ENCODE measurements at places on chromosomes 6 and 20.

DNA sequence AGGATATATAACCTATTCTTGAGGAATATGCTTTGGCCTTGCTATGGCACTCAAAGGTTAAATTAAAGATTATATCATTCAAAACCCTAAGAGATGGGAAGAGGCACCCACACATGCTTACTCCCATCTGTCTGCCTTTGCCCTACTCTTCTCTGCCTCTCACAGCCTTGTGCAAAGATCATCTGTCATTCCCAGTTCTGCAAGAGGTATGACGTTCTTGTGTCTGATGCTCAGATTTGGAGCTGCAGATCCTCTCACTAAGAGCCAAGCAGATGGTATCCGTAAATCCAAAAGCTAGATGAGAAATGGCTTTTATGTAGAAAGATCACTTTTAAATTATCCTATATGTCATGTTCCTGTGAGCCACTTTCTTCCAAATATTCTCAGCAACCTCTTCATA lies 112.0 kb downstream of the GPR63 start:
- no peak for DNase-seq

- no peak for DNase-seq
These were observed 3.8 kb upstream of the AFG1L start for GRCh38 chr6:108291091-108291490.

DNA sequence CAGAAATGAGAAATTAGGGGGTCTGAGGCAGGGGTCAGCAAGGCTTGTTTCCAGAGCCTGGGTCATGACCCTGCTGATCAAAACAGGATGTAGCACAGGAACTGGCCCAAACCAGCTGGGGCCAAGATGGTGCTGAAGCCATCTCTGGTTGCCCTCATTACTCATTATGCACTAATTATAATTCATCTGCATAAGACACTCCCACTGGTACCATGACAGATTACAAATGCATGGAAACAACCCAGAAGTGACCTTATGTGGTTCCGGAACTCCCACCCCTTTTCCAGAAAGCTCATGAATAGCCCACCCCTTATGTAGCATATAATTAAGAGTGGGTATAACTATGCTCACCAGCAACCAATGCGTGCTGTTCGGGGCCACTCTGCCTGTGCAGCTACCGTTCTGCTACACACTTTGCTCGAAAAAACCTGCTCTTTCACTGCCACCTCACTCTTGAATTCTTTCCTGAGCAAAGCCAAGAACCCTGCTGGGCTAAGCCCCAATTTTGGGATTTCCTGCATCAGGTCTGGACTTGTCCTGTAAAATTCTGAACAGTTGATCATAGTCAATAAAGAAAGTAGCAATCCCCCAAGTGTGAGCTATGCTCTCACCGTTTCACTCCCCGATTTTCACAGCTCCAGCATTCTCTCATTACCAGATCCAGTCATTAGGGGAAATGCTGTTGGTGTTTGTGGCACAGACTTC lies 122.3 kb downstream of the WDR27 start:
- DNase-seq, result no peak

DNA sequence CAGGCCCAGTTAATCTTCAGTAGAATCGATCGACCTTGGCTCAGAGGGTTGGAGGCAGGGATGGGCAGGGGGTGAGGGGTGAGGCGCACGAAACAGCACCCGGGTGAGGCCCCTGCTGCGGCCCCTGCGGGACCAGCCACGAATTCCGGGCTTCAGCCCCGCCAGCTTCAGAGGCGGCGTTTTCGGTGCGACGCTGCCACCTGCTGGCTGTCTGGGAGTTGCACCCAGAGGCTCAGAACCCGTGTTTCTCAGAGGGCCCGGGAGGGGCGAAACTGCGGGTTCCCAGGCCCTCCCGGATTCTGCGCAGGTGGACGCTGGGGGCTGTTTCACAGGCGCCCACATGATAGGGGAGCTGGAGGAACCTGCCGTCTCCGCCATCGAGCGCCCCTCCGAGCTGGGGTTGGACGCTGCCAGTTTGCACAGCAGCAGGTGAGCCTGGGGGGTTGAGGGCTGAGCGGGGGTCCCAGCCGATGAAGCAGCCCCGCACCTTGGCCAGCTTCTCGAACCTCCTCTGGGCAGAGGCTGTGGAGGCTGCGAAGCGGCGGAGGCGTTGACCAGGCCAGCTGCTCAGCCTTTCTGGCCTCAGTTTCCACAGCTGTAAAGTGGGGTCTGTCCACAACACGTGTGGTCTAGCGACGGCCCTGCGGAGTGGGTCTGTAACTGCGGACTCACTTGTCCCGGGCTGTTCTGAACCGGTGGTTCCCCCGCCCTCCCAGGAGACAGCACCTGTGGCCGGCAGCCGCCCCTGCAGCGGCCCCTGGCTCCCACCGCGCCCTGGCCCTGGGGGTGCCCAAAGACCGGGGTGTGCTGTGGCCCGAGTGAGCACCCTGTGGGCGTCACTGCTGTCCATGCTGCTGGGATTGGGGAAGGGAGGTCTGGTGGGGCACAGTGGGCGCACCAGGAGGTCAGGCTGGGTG lies 2.5 kb upstream of the BHLHE23 start:
- peak; percentile 75 for DNase-seq

- peak; percentile 8 for DNase-seq
These were observed 717 bp downstream of the CSNK2A1 start for GRCh38 chr20:542777-543368.

- DNase-seq, result no peak
These were observed 20.9 kb downstream of the LMBRD1 start for GRCh38 chr6:69775941-69776340.

- DNase-seq, result no peak
These were observed 24.6 kb upstream of the BMP6 start for GRCh38 chr6:7701212-7701834.

DNA sequence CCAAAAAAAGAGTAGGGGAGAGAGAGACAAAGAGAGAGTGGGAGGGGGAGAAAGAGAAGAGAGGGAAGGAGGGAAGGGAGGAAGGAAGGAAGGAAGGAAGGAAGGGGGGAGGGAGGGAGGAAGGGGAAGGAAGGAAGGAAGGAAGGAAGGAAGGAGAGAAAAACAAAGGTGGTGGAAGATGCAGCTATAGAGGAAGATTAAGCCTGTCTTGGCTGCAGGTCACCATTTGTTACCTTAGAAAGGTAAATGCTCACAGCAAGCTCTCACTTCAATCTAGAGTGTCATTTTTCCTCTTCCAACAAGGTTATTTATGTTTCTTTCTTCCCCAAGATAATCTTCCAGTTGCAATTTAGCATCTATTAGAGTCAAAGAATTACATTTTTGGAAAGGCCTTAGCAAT lies 284.0 kb downstream of the PHACTR1 start:
- DNase-seq, result no peak

DNA sequence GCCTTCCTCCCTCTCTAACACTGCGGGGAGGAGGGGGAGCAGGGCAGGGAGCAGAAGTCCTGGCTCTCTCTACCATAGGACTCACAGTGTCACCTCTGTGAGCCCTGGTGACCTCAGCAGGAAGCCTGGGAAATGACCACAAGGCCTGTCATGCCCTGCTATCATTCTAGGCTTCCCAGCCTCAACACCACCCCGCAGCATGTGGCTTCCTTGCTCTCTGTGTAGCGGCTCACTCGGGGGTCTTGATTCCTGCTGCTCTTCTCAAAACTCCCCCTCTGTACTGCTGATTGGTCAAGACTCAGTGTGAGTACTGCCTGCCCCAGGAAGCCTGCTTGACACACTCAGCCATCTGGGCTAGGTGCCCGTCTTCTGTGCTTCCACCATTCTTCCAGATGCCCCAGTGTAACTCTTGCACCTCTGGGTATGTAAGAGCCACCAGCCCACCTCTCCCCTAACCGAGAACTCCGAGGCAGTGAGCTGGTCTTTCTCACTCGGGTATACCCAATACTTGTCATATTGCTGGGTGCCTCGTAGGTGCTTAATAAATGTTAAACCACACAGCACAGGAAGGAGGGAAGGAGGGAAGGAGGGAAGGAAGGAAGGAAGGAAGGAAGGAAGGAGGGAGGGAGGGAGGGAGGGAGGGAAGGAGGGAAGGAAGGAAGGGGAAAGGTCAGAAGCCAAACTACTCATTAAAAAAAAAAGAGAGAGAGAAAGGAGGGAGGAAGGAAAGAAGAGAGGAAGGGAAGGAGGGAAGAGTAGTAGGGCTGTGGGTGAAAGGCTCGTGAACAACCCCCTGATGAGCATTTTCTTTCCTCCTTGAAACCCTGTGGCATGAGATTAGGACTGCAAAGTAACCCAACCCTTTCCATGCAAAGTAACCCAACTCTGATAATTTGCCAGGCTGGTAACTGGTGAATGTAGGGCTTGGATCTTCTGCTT lies 5.0 kb downstream of the MDFI start:
- no peak for DNase-seq

DNA sequence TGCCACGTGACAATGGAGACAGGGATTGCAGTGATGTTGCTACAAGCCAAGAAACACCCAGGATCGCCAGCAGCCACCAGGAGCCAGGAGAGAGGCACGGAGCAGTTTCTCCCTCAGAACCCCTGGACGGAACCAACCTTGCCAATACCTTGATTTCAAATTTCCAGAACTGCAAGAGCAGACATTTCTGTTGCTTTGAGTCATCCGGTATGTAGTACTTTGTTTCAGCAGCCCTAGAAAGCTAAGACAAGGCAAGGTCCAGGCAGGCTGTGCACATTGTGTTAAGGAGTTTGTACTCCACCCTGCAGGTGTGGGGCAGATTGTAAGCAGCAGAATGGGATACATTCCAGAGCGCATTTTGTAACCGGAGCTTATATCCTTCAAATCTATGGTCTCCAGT lies 48.3 kb downstream of the TRERF1 start:
- DNase-seq, result no peak

- DNase-seq, result no peak
These were observed 37.6 kb downstream of the ZBTB2 start for GRCh38 chr6:151353795-151354194.

DNA sequence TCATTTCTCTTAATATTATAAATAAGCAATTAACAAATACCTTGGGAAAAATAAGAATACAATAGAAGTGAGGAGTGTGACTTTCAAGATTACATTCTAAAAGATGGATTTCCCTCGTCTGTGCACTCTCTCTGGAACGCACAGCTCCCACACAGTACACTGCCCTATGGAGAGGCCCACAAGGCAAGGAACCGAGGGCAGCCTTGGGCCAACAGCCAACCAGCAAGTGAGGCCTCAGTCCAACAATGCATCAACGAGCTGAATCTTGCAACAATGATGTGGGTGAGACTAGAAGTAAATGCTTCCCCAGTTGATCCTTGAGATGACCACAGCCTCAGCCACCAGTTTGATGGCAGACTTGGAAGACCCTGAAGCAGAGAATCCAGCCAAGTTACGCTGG lies 34.5 kb upstream of the AVP start:
- DNase-seq, result no peak

DNA sequence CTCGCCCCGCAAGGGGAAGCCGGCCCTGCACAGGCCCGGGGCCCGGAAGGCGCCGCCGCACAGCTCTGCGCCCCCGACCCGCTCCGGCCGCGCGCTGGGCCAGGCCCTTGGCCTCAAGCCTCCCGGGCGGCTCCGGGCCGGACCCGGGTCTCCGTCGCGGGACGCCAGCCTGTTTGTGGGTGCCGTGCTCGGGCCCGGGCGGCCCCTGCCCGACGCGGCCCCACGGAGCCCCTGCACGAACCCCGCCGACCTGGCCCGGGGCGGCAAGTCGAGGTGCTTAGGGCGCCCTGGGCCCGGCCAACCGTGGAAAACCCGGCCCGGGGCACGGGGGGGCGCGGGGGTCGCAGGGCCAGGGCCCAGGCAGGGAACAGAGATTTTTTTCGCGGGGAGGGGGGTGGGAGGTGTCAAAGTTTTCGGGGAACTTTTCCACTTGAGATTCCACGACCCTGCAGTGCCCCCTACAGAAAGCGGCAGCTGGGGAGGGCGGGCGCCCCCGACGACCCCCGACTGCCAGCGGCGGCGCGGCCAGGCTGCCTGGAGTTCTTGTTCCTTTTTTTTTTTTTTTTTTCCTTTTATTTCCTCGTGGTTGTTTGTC lies 805 bp upstream of the STX16 start:
- peak; percentile 41 for DNase-seq

DNA sequence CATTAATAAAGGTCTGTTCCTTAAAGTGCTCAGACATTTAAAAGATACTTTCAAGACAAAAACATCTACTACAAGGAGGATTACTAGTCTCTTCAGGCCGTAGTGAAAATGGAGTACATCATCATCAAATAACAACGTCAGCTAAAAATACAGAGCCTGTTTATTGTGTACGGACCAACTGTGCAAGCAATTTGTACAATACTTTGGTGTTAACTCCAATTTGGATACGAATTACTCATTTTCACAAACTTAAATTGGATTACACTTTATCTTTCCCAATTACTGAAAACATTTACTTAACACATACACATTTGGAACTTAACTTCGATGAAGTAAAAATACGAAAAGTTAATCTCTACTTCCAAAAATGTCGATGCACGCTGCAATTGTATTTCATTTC lies 802 bp downstream of the CYP39A1 start:
- no peak for DNase-seq

DNA sequence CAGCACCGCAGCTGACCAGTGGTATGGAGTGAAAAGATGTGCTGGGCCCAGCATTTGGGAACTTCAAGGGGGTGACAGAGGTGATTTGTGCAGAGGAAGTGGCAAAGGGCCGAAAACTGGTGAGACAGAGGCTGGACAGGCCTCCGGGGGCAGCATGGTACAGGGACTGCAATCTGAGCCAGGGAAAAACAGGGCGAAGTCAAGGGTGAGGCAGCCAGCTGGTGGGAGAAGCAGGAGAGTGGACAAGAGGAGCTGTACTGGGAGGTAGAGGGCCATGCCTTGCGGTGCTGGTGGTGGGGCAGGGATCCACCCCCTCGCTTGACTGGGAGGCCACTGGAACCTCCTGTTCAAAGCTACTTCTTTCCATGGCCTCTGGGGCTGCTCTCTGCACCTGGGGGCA lies 7.3 kb upstream of the GFRA4 start:
- no peak for DNase-seq

DNA sequence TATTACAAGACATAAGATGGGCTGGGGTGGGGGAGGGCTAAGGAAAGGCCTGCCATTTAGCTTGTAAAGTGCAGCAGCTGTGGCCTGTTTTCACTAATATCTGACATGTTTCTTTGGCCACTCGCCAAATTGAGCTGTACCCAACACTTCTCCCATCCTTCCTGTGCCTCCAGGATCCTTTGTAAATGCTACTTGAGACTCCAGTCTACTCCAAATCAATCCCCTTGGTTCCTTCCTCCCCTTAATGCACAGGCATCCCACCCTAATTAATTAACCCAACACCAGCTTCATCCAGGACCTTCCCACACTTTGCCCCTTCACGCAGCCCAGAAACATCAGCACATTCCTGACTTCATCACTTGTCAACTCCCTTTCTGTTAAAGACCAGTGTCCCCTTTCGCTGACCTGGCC lies 55.0 kb upstream of the TCF21 start:
- DNase-seq, result no peak

DNA sequence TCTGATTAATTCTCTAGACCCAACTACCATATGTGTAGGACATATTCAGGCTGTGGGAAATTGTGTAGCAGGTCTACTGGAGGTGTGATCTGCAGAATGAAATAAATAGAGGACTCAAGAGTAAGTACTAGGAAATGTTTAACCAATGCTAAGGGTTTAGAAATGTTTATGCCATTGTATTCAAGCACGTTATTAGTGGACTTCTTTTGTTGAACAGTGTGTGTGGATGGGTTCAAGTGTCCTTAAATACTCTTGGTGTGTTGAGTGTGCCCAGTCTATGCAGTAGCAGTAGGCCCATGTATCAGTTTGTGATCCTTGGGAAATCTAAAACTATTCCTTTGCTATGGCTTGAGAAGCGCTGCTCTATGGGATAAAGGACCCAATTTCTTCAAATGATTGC lies 112.1 kb downstream of the FARS2 start:
- no peak for DNase-seq

Data from stimulated activated CD4-positive, alpha-beta T cell treated with anti-CD3 and anti-CD28 coated beads, Interleukin-4, amount 100 ng/mL, for 4 hours (primary cell).